ENCODE measurements at places on chromosomes 16 and 17.

DNA sequence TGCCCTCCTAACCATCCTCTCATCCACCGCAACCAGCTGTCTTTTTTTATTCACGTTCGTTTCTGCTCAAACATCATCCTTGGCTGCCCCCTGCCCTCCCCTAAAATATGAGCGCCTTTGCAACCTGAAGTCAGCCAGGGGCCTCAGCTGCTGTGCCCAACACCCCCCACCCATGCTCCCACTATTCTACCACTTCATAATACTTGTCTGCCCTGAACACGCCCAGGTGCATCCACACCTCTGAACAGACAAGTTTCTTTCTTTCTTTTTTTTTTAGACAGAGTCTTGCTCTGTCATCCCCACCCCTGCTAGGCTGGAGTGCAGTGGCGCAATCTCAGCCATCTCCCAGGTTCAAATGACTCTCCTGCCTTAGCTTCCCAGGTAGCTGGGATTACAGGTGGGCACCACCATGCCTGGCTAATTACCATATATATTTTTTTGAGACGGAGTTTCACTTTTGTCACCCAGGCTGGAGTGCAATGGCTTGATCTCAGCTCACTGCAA, 26.9 kb downstream of the CEP295NL start:
- no peak for DNase-seq

- DNase-seq: no peak
Observed at GRCh38 chr17:4317610-4318009, 48.9 kb downstream of the UBE2G1 start.

GRCh38 chr17:82269138-82269881, 4.2 kb downstream of the CSNK1D start:
- no peak for DNase-seq

DNA sequence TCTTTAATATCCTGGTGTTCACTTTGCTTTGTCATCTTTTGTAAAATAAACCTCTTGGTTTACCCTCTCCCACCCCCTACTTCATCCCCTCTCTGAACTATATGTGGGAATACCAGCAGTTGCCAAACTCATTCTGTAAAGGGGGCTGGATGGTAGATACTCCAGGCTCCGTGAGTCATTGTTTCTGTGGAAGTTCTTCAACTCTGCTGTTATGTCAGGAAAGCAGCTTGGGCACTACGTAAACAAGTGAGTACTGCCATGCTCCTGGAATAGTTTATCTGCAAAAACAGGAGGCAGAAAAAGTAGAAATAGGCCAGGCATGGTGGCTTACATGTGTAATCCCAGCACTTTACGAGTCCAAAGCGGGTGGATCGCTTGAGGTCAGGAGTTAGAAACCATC, 17.6 kb downstream of the MVP start:
- DNase-seq: no peak

DNA sequence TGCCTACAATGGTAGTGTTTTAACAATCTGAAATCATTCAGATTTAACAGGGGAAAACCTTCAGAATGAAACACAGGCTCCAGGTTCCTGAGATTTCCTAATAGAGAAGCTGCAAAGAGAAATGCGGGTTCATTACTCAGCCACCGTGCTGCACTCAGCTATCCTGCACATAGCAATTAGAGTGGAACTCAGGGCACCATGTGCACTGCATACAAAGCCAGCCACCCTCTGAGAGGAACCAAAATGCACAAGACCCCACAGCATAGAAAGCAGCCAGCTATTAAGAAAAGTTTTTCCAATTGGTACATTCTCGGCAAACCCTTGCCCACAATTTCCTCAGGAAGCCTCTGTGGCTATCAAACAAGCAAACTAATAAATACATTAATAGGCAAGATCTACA, 37.4 kb downstream of the TOM1L2 start:
- no peak for DNase-seq

- DNase-seq: no peak
Observed at GRCh38 chr16:1903220-1903574, 15.0 kb downstream of the HS3ST6 start.

DNA sequence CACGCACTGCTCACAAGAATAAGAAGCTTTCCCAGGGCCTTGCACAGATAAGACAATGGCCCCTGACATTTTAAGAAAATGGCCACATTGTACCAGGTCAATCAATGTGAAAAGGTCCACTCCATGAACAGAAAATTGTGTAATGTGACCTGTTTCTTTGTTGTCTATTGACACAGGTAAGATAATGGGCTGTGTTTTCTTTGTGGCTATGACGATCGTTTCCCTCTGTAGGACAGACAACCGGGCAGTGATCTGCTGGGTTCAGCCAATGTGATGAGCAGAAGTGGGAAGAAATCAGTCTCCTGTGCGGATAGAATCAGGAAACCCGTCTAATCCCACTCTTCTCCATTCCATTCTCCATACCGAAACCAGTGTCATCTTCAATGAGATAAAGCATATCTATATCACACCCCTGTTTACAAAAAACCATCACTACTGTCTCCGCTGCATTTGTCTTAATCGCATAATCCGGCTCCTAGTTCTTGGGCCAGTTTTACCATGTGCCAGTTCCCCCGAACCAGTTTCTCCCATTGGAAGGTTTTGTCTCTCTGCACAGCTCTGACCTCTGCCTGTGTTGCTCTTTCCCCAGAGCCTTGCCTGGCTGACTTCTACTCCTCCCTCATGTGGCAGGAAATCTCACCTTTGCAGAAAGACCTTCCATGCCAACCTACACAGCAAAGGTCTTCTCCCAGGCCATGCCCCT, 66.9 kb upstream of the ATF7IP2 start:
- DNase-seq: no peak

DNA sequence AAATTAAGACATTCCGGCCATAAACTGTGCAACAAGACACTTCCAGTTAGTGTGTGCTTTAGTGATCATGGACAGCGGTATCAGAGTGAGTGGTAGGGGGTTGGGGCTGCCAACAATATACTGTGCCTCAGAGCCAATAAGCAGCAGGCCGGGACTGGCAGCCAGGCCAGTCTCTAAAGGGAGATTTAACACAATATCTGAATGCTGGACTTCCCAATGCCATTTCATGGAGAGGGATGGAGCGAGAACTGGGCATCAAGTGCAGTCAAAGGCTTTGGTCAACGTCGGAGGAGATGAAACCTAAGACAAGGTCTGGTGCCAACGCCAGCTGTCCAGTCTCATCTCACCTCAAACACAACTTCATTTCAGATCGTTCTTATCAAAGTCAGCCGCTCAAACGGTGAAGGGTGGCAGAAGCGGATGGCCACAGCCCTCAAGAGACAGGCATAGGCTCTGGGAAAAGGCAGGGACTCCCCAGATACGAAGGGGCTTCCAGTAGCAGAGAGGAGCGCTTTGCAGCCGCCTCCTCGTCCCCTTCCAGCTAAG, 935 bp downstream of the USP32 start:
- no peak for DNase-seq

DNA sequence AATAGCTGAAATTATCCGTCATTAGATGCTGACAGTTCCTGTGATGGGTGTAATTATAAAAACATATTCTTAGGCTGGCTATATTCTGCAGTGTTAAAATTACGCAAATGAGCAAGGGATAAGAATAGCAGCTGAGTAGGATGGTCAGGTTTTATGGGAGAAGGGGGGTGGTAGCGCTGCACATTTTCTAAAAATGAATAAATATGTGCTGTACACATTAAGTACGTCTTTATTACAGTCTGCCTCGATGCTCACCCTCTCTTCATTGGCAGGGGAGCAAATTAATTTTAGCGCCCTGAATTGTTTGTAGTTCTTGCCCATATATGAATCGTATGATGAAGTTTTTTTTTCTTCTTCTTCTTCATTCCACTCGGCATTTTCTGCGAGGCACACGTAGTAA, 244.2 kb downstream of the SNX29 start:
- no peak for DNase-seq

- DNase-seq: no peak
Observed at GRCh38 chr16:11254913-11255736, 879 bp downstream of the SOCS1 start.

- no peak for DNase-seq
Observed at GRCh38 chr16:60763869-60764268, 1272.4 kb downstream of the CDH8 start.

DNA sequence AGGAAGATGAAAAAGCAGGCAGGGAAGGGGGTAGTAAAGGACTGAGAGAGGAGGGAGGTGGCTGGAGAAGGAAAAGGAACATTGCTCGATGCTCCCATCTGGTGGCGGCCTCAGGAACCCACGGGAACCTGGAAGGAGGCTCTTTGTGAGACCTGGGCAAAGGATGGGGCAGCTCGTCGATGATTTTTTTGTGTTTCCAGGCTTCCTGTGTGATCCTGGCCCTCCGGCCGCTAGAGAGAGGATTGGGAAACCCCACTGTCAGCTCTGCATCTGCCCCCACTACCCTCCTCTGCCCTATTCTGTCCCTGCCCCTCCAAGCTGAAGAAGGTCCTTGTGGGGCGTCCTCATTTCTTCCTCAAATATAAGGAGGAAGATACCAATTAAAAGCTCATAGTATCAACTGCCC, 6.6 kb downstream of the WFIKKN2 start:
- DNase-seq: no peak

- DNase-seq: no peak
Observed at GRCh38 chr17:61611323-61611722, 20.3 kb upstream of the NACA2 start.

- no peak for DNase-seq
Observed at GRCh38 chr16:87851141-87851587, 18.1 kb downstream of the SLC7A5 start.

GRCh38 chr17:15981208-15981607, 18.3 kb downstream of the ZSWIM7 start:
- no peak for DNase-seq

DNA sequence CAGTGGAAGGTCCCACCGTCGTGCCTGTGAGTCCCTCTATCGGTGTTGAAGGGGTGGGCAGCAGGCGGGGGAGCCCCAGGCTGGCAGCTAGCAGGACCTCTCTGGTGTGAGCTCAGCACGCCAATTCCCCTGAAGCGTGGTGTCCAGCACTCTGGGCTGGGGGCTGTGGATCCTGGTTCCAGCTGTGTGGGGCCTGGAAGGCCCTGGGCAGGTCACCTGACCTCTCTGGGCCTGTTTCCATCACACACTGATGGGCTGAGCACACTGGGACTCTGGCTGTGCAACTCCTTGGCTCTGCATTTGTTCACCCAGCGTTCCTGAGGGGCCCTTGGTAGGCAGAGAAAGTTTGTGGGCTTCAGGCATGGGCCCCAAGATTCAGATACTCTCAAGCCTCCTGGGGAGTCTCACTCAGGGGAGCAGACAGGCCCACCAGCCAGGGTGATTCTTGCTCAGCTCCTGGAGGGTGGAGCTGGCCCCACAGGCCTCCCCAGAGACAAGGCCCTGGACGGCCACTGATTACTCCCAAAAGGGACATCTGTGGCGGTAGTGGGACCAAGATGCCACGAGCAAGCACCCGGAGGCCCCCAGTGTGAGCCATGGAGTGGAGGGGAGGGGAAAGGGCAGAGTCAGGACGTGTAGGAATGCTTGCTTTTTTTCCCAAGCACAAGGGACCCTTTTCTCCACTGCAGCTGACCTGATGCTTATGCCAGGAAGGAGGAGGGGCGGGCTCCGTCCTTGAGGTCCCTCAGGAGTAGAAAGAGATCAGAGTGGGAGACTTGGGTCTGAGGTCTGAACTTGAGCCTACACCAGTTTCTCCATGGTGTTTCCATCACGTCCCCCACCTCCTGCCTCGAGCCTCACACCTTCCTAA, 8.5 kb downstream of the SCGB1C2 start:
- DNase-seq: no peak

GRCh38 chr17:81428948-81429774, 33.9 kb downstream of the BAHCC1 start:
- peak; percentile 34 for DNase-seq

- no peak for DNase-seq
Observed at GRCh38 chr17:78648293-78648692, 71.1 kb upstream of the DNAH17 start.

DNA sequence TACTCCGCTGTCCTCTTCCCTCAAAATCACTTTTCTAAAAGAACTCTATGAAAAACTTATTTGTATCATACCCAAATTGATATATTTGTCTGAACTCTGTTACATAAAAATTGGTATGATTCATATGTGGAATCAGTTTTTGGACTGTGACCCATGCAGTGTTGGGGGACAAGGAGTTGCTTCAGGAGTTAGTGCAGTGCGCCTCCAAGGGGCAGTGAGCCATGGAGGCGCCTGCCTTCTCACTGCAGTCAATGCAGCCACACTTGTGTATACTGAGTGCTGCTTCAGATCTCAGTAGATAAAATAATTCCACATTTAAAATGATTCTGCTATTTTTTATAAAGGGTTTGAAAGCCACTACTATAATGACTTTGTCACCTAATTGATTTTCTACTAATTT, 32.5 kb downstream of the DGKE start:
- no peak for DNase-seq

DNA sequence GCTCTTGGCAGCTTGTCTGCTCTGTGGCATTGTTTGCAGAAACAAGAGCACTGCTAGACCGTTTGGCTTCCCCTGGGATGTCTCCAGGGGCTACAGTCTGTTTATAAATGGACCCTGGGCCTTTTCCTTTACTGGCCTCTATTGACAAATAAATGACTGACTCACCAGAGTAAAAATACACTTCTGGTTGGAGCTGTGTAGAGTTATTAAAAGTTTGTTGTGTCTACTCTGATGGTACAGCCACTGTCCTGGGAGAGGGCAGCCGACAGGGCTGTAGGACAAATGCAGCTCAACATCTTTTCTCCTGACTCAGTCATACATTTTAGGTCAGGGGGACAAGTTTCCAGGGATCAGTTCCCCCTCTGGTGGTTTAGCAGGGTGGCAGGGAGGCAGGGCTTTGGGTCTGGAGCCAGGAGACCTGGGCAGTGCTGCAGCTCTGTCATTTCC, 30.0 kb downstream of the FOXL1 start:
- no peak for DNase-seq

DNA sequence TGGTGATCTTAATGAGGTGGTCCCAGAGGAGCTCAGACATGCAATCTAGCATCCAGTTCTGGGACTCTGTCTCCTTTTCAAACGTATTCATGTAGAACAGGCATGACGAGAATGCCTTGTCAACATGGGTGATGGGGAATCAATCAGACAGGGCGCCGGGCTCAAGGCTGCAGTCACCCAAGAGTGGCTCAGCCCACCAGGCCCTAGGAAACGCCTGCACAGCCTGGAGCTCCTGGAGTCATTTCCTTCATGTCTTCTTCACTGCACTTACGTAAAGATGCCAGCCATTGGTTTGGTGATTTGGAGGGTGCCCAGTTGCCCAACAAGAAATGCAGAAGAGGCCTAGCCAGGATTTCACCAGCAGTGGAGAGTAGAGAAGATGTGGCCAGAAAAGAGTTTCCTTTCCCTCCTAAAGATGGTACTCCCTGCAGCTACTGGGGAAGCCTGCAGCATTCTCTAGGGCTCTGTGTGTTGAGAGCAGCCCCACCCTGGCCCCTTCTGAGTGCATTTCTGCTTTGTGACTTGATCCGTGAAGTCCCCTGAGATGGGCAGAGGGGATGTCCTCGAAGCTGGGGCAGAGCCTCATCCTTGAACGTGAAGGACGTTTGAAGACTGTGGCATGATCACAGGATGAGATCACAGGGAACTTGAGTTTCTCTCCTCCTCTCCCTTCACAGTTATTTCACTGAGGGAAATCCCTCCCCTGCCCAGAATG, 24.0 kb upstream of the STH start:
- DNase-seq: no peak

GRCh38 chr16:85788819-85789218, 10.5 kb downstream of the EMC8 start:
- DNase-seq: no peak

GRCh38 chr17:45371414-45372324, 54.8 kb upstream of the MAP3K14 start:
- peak; percentile 93 for DNase-seq
